ENCODE measurements at places on chromosomes 4 and X.

DNA sequence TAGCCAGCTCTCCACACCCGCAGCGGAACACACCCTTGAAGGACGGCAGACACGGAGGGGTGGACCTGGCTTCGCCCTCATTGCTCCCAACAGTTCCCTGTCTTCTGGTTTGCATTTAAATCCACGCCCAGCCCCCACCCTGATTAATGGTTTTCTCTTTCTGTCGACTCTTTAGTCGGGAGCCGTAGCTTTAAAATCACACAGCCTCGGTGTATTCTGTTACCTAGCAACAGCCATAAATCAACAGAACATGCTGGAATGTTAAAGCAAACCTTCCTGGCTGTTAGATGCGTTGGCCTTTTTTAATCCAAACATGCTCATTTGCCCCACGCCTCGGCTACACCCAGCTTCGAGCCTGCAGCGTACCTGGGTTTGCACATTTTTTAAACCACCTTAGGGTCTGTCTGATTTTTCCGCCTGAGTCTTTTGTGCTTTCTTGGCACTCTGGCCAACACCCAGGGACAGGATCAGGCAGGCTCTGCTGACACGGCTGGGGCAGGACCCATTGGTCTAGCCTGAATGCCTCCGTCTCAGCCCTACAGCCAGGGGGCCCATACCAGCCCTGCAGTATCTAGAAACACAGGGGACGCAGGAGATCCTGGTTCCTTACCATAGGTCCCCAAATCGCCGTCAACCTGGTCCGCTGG is 21.4 kb upstream of the PPP2R2C start:
- peak; percentile 5 for DNase-seq

- DNase-seq, result no peak
Measured at GRCh38 chr4:130646886-130647285, 1550.9 kb downstream of the C4orf33 start.

DNA sequence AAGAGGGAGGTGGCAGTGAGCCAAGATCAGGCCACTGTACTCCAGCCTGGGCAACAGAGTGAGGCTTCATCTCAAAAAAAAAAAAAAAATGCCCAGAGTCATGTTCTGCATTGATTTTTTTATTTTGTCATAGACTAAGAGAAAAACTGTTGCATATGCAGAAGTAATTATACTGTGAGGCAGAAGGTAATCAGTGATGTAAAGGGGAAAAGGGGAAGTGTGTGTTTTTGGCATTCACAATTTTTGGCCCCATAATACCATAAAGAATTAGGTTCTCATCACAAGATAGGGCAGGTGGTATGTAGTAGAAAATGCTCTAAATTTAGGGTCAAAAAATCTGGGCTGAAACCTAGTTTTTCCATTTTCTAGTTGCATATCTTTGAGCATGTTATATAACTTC is 47.3 kb upstream of the GAB1 start:
- no peak for DNase-seq

GRCh38 chrX:30863974-30864373 is 25.1 kb downstream of the TAB3 start:
- DNase-seq, result no peak

GRCh38 chrX:72621163-72621562 is 48.5 kb upstream of the HDAC8 start:
- DNase-seq, result no peak

- no peak for DNase-seq
Measured at GRCh38 chrX:40140706-40141499, 43.1 kb upstream of the BCOR start.

- no peak for DNase-seq
Measured at GRCh38 chrX:152480269-152481212, 29.4 kb upstream of the GABRA3 start.

DNA sequence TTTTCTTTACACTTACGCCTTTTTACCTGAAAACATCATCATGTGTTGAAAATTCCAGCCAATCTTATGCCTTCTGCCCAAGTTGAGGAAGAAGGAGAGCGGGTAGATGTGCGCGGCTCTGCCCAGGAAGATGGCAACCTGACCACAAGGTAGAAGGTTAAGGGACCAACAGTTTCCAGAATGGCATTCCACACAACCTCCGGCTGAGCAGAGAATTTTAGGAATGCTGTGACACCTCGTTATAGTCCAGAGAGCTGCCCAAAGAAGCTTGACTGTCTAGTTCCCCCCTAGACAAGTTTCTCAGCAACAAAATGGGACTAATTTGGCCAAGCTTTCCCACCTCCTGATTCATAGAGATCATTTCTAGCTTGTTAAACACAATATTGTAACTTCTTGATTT is 75.1 kb downstream of the CHST7 start:
- no peak for DNase-seq

DNA sequence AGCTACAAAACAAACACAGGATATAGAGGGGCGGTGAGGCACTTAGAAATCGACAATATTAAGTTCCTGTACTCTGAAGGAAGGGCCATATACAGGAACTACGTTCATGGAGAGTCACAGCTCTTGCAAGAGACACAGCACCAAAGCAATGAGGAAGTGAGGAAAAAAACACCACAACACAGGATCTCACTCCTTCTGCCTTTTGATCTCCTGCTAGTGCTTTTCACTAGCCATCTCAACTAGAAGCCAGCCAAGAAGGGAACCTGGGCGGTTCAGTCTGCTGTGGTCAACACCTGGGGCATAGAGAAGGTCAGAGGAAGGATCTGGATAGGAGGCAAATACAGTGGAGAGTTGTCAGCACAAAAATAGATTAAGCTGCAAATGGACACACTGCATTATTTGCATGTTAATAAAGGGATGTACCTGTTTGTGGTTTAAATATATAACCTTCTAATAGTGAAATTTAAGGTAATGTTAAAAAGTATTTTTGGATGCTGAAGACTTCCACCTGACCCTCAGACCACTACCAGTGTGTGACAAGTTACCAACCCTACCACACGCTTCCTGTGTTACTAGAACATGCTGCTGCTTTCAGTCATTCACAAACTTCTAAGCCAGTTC is 104.6 kb downstream of the DTHD1 start:
- DNase-seq, result no peak

DNA sequence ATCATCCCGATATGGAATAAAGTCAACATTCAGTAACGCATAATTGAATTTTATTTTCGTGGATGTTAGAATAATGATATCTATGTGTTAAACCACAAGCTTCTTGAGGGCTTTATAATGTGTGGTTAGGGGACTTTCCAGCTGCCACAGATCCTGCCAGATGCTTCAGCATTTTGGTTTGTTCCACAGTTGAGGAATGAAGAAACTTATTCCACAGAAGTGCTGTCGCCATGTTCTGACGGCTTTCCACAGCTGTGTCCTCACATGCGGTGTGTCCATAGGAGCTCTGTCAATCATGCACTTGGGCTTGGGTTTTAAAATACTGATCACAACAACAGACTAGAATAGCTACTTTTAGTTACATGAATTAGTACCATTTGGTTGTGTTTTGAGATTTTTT is 411.9 kb downstream of the TRIML1 start:
- no peak for DNase-seq

- DNase-seq, result peak; percentile 54
Measured at GRCh38 chr4:139603576-139604410, 47.8 kb upstream of the SETD7 start.

- DNase-seq, result no peak
Measured at GRCh38 chrX:11664211-11665167, 1.2 kb downstream of the ARHGAP6 start.

GRCh38 chr4:24468071-24468470 is 116.3 kb downstream of the DHX15 start:
- DNase-seq, result no peak

DNA sequence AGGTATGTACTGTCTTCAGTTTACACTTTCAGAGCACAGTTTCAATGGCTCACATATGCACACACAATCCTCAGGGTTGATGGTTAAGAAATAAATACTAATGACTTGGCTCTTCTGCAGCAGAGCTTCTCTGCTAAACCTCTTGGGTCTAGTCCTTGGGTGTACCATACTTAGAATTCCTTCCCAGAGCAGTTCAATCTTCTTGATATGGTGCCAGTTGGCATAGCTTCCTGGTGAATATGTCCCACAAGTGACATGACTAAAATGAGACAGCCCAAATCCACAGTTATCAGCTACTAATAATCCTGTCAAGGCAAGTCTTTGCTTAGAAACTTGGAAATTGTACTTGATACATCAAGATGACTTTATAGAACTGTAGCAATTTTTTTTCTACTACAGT is 654.4 kb downstream of the IQCM start:
- no peak for DNase-seq

DNA sequence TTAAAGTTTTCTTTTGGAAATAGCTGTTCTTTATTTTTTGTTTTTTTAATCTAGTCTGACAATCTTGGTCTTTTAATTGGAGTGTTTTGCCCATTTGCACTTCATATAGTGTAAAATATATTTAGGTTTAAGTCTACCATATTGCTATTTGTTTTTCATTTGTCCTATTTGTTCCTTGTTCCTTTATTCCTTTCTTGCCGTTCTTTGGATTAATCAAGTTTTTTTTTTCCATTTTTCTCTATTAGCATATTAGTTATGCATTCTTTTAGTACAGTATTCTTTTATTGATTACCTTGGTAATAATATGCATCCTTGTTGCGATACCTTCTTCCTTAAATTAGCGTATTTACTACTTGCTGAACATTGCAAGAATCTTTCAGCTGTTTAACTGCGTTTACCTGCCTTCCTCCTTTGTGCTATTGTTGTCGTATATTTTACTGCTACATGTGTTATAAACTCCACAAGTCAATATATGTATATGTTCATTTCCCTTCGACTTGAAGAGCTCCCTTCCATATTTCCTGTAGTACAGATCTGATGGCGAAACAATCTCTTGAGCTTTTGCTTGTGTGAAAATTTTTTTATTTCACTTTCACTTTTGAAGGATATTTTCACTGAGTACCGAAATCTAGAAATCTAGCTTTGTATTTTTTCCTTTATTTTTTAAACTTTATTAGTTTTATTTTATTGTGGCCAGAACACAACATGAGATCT is 23.9 kb upstream of the RNF212 start:
- DNase-seq, result no peak

DNA sequence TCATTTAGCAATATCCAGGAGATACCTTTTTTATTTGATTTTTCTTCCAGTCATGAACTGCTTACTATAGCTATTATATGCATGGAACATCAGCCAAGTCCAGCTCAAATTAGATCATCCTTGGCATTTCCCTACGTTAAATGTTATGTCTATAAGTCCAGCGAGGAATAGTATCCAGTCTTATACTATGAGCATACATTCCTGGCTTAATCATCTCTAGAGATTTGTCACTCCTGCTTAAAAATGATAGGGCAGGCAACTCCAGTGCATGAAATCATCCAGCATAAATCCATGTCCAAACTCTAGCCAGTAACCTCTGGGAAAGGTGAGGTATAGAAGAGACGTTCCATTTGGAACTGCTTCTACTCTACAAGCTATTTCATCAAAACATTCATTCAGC is 126.7 kb upstream of the VCX2 start:
- DNase-seq, result no peak

GRCh38 chrX:118615141-118615540 is 112.3 kb upstream of the IL13RA1 start:
- DNase-seq, result no peak

DNA sequence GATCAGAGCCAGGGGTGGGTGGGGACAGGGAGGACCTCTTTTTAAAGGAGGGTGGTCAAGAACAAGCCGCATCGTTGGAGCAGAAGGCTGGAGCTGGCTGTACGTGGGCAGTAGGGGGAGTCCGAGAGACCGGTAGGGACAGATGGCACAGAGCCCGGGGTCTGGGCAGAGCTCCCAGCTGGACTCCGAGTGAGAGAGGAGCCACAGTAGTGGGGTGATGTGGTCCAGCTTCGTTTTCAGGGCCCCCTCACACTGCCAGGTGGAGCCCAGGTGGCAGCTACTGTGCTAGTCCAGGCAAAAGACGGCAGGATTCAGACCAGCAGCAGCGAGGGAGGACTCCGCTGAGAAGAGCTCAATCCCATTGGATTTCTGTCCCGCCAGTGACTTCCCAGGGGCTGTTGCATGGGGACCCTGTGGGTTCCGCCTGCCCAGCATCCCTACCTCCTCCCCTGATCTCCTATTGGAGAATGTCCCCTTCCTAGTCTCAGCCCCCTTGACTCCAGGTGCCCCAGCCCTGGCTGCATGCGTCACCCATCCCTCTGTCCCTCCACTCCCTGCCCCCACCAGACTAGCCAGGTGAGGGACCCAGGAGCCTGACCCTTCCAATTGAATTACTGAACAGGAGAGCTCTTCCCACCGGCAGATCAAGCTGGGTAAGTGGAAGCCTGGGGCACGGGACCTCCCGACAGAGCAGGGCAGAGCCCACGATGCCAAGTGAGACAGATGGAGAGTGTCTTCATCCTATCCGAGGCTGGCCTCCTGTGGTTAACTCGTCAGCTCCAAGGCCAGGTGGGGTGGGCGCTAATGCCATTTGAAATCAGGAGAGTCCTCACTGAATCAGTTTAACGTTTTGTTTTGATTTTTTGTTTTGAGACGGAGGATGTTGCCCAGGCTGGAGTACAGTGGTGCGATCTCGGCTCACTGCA is 2.9 kb downstream of the ARHGAP4 start:
- DNase-seq, result no peak

- DNase-seq, result no peak
Measured at GRCh38 chr4:15262396-15262795, 165.4 kb upstream of the C1QTNF7 start.

DNA sequence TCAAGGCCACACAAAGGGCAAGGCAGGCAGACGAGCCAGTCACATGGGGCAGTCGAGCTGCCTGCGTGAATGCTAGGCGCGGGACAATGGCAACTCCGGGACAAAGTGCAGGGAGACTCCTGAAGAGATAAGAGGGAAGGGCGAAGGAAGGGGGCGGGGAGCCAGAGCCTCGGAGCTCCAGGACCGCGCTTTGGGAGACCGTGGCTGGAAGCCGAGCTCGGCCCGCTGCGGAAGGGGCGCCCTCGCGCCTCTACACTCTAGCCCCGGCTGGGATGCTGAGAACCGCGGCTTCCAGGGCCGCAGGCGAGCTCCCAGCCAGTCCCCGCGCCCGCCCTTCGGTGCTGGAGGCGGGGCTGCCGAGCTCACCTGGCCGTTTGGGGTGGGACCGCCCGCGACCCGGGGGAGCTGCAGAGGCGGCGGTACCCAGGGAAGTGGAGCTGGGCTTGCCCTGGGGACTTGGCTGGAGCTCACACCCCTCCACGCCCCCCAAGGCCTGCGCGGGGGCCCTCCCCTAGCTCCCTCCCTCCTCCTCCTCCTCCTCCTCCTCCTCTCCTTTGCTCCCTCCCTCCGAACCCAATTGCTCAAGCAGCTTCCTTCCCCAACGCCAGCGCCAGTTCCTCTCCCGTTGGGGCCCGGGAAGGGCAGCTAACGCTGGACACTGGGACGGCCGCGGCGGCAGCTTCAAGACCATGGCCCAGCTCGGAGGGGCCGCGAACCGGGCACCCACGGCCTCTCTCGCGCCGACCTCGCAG is at the start of gene SOWAHD:
TSS of gene SOWAHD (plus strand) at position 610 of the 752 bp plus-strand sequence. CDS start at position 690, 80 bp downstream.
- peak; percentile 29 for DNase-seq

DNA sequence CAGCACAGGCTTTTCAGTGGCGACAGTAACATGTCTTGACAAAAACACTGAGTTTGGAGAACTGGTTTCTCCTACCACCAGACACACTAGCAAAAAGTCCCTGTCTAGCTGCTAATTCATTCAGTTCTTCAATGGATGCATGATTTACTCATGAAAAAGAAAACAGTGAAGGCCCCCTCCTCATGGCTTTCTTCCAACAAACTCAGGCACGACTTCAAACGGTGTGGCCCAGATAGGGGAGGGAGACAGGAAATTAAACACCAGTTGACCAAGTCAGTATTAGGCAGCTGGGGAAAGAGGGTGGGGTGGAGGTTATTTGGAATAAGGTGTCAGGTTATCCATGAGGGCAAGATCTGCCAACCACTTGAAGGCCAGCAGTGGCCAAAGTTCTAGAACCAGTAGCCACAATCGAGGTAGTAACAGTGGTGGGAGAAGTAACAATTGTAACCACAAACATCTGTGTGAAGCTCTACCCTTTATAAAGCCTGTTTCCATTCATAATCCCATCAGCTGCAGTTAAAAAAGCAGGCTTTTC is 60.2 kb downstream of the SEPSECS start:
- DNase-seq, result peak; percentile 8

Data from NCI-H510A treated with DMSO at 0.1 percent for 48 hours (cell line).